GM12878 (cell line): ENCODE measurements at places on chromosomes 12 and 14.

DNA sequence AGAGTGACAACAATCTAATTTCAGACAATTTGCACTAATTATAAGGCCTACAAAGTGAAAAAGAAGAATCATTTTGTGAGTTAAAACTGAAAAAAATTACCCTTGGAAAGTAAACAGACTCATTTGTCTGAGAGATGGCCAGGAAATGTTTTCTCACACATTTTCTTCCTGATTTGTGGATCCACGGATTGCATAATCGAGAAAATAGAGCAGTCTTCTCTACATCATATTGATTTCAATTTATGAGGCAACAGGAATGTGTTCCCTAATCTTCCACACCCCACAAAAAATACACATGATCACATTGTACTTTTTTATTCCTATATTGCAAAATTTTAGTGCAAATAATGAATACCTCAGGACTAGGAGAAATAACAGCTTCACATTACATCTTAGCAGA is 160.8 kb downstream of the CCER1 start:
- no peak for DNase-seq

DNA sequence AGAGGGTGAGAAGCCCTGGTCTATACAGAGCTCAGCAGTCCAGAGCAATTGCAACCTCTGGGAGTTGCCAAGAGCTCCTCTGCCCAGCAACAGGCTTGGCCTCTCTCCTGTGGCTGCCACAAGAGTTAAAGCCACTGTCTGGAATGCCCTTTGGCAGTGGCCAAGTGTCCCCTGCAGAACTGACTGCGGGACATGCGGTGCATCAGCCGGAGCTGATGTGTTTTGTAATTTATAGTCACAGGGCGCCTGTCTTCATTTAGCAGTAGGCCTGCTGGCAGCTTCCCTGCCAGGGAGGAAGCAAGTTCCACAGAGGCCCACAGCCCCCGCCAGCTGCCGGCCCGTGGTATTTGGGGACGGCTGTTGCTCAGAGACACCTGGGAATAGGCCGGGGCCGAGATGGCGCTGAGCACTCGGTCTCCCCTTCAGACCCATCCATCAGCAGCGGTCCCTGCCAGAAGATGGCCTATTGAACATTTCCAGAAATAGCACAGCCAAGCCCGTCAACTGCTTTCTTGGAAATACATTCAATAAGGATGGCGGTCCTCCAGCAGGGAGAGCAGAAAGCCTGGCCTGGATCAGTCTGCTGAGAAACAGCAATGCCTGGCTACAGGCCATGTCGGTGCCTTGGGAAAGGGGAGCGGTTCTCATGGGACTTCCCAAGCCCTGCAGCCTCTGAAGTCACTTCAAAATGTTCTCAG is 217.4 kb downstream of the CRADD start:
- DNase-seq: no peak

GRCh38 chr12:12449533-12450025 is 92.7 kb downstream of the BORCS5 start:
- DNase-seq: no peak

DNA sequence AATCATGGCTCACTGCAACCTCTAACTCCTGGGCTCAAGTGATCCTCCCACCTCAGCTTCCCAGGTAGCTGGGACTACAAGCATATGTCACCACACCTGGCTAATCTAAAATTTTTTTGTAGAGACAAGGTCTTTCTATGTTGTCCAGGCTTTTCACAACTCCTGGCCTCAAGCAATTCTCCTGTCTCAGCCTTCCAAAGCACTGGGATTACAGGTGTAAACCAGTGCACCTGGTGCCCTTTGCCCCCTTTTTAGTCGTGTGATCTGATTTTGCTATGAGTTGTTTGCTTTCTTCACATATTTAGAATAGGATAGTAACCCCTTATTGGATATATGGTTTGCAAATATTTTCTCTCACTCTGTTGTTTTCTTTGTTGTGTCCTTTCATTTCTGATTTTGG is 1.7 kb upstream of the RAD52 start:
- no peak for DNase-seq

DNA sequence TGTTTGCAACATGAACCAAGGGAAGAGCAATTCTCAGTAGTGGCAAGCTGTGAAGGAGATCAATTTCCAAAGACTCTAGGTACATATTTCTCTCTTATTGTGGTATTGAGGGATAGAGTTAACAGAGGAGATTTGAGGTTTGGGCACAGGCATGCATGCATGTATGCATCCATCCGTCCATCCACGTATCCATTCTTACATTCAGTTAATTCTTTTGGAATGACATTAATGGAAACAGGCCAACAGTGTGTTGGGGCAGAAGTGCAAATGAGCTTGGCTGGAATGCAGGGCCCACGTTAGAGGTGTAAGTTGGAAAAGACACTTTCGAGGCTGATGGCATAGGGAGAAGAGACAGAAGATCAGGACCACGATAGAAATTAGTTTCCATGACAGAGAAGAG is 216.9 kb upstream of the PELI2 start:
- DNase-seq: no peak
